ENCODE measurements at places on chromosomes 12 and 14.

GRCh38 chr14:102202944-102203343 lies 63.2 kb downstream of the WDR20 start:
- DNase-seq = no peak

DNA sequence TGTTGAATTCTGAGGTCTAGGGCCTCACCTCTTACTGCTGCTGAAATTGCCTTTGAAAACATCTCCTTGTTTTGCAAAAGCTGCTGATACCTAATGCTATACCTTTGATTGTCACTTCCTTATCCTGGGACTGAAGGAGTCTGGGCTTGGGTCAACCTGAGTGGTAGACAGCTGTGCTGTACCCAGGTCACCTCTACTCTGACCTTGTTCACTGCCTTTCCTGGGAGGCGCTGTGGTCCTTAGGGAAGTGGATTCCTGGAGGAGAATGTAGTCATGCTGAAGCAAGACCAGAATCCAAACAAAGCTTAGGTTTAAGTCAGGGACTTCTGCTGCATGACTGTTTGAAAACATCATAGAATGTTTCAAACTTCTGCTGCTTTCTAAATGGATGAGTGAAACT lies 191.4 kb downstream of the SNAPC1 start:
- DNase-seq = no peak

- DNase-seq = no peak
Measured at GRCh38 chr14:22819151-22819988, 4.1 kb upstream of the SLC7A7 start.

DNA sequence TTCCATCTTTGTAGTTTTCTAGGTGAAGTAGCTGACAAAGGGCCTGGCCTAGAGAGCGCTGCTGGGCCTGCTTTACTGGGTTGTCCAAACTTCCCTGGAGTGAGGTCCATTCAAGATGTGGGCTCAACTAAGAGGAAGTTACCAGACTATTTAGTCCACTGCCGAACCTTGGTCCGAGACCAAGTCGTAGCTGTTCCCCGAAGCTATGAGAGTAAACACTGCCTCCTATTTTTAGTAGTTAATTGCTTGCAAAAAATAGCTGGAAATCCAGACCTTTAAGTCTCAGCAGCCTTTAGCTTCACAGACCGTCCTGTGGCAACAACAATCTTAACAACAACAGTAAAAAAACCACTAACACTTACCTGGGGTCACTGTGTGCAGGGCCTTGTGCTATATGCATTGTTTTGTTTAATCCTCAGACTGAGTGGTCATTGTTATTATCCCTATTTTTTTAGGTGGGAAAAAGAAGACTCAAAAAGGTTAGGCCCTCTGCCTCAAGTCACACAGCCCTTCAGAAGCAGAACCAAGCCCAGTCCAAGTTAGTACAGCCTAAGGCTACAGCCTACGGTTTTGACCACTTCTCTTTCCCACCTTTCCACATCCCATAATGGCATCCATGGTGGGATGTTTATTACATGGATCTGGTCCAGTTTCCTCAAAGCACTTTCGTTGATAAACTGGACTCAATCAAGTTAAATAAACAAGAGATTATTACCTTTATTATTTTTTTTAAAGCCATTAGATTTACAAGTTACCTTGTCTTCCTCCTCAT lies 30.6 kb downstream of the SOCS2 start:
- no peak for DNase-seq

- no peak for DNase-seq
Measured at GRCh38 chr12:31620311-31620710, 29.4 kb upstream of the DENND5B start.

DNA sequence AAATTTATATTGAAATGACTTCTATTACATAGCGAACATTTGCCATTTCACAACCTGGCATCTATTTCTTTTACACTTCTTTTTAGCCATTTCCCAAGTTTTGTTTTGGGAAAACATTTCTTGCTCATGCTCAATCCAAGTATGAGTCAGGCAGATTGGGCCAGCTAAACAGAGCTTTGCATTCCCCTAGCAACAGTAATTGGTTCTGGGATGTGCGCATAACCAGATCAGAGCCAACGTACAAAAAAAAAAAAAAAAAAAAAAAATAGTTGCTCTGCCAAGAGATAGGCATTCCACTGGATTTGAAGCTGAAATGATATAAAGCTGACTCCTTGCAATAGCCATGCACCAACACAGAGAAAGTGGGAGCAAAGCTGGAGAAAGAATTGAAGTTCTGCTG lies 37.5 kb downstream of the PLCZ1 start:
- DNase-seq = no peak

- DNase-seq = no peak
Measured at GRCh38 chr14:24846261-24846660, 203.7 kb downstream of the STXBP6 start.

- DNase-seq = no peak
Measured at GRCh38 chr12:50665170-50665569, 98.7 kb upstream of the ATF1 start.

DNA sequence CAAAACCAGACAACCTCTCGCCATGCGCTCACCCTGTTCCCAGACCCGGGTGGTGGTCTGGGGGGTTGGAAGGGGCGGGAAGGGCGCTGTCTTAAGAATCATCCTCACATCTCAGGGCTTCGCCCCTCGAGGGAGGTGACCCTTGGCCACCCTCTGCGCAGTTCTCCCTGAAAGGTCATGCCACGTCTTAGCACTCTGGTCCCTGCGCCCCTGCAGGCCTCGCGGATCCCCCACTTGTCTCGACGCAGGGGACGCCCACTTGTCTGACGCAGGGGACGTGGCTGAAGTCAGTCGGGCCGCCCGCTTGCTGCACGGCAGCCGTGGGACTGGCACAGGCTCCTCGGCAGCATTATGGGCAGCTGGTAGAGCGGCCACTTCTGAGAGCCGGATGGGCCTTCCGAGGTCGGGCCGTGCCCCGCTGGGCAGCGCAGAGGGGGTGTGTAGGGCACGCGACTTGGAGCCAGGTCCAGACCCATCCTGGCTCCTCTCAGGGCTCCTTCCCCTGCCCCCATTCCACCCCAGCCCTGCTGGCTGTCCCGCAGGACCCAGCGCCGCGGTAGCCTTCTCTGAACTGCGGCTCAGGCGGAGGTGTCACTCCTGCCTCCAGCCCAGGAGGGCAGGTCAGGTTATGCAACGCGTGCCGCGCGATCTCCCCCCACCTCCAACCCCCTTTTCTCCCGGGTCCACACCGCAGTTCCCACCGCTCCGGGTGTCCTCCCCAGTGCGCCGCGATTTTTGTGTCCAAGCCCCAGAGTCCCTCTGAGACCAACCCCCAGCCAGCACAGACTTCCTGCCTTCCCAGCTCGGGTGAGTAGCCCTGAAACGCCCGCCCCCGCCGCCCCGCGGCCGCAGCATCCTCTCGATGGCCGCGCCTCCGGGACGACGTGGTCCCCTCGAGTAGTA lies 40.9 kb upstream of the CAPRIN2 start:
- DNase-seq = no peak

- peak; percentile 83 for DNase-seq
Measured at GRCh38 chr14:75200451-75200850, 24.0 kb upstream of the TMED10 start.

DNA sequence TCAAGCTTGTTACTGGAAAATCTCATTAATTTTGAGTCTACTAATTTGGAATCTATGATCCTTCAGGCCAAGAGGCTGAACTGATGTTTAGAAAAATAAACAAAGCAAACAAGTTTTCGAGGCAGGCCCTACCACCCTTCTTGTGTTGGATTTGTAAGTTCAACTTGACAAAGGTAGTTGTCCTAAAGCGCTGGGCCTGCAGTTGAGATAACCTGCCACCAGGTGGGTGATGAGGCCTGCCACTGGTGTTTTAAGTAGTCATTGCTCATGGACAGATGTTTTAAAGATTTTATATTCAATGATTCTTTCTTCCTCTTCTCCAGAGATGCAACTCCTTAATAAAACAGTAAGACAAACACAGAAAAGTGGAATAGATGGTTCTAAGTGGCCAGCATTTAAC lies 19.4 kb downstream of the ACVRL1 start:
- DNase-seq = no peak

- no peak for DNase-seq
Measured at GRCh38 chr12:113398346-113399290, 5.1 kb downstream of the SDS start.

- no peak for DNase-seq
Measured at GRCh38 chr12:68434391-68435298, 102.5 kb upstream of the MDM1 start.

- DNase-seq = no peak
Measured at GRCh38 chr12:30508205-30508967, 187.3 kb downstream of the IPO8 start.

- DNase-seq = no peak
Measured at GRCh38 chr12:131176266-131176665, 222.6 kb downstream of the ADGRD1 start.

DNA sequence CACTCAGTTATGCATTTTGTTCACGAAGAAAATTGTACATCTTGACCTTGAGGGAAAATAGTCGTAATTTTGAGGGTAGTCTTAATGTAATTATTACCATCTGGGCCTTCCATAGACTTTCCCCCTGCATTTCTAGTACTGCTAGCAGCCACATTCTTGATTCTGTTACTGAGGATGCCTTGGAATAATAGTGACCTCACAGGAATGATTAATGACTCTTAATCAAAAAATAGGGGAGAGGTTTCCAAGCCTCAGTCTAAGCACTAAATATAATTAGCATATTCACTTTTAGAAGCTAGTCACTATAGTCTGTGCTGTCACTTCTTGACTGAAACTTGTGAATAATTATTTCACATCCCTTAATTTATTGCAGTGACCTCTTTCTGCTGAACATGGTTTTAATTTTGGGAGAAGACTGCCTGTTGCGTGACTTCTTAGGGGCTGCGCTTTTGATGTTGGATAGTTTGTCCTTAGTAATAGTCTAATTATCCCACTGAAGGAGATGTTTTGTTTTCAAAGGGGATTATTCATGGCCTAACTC lies 400.5 kb downstream of the ADAMTS20 start:
- DNase-seq = no peak

DNA sequence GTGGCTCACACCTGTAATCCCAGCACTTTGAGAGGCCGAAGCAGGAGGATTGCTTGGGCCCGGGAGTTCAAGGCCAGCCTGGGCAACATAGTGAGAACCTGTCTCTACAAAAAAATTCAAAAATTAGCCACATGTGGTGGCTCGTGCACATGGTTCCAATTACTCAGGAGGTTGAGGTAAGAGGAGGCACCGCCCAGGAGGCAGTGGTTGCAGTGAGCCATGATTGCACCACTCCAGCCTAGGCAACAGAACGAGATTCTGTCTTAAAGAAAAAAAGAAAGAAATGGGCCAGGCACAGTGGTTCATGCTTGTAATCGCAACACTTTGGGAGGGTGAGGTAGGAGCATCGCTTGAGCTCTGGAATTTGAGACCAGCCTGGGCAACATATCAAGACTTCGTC lies 33.5 kb downstream of the MAP1LC3B2 start:
- no peak for DNase-seq

DNA sequence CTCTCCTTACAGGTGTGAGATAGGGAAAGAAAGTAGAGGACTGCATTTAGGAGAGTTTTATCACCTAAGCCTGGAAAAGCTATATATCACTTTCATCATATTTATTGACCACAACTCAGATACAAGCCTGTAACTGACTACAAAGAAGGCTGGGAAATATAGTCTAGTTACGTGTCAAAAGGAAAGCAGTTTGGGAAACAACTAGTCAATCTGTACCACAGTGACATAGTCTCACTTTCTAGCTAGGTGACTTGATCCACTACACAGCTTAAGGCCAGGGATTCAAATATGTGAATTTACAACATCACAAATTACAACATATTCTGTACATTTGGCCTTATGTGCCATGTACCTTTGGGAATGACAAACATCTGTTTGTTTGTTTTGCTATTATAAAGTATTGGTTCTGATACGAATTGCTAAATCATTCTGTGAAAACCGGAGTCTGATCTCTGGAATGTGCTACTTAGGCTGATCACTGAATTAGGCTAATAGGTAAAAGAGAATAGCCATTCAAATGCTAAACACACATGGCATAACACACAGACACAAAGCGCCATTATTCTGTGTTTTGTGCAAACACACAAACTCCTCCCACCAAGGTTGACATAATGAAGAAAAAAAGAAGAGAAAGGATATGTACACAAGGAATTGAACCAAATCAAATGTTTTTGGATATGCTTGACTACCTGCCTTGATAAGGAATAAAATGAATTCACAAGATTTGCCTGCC lies 279.8 kb downstream of the DUSP6 start:
- no peak for DNase-seq

GRCh38 chr12:60997869-60998378 lies 1262.3 kb upstream of the USP15 start:
- DNase-seq = no peak

DNA sequence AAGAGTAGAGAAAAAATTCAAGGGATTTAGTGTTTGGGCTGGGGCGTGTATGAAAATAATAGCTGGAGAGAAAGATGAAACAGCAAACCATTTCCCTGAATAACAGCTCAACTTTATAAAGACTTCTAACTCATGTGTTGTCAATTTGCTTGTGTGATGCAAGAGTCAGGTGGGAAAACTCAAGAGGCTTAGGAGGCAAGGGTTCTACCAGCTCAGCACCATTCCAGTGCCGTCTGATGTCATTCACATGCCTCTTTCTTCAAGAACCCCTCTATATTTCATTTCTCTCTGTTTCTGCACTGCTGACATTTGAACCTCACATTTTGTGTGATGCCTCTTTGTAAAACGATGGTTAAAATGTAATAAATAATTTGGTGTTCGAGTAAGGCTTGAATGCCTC lies 192.2 kb downstream of the PRKD1 start:
- DNase-seq = no peak

GRCh38 chr12:80625051-80625450 lies 82.4 kb upstream of the MYF6 start:
- no peak for DNase-seq

DNA sequence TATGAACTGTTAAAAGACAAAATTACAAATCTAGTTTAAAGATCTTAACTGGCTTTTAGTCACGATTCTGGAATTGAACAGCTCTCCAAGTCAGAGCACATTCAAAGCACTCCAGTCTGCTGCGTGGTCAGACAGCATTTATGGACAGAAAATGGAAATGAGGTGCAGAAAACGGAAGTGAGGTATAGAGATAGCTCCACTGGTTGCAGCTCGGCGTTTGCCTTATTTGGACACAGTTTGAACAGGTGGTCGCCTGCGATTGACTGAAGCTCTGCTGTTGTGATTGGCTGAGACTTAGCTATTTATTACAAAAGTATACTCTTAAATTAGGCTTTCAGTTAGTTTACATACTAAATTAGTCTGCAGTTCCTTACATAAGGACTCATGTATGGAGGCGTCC lies 28.3 kb downstream of the TRIM9 start:
- no peak for DNase-seq

GRCh38 chr12:2877047-2877952 lies at the start of the genes FOXM1 and RHNO1:
FOXM1 (minus strand) TSS chr12:2877174; CDS start chr12:2874478, 2,696 bp downstream.
RHNO1 (plus strand) TSS chr12:2877223; CDS start chr12:2885367, 8,144 bp downstream.
- peak; percentile 60 for DNase-seq

- no peak for DNase-seq
Measured at GRCh38 chr12:122964439-122965257, 1.6 kb downstream of the ABCB9 start.
